ENCODE measurements at places on chromosomes 4 and X.

- no peak for DNase-seq
Observed at GRCh38 chr4:46949822-46950221, 40.8 kb upstream of the COX7B2 start.

DNA sequence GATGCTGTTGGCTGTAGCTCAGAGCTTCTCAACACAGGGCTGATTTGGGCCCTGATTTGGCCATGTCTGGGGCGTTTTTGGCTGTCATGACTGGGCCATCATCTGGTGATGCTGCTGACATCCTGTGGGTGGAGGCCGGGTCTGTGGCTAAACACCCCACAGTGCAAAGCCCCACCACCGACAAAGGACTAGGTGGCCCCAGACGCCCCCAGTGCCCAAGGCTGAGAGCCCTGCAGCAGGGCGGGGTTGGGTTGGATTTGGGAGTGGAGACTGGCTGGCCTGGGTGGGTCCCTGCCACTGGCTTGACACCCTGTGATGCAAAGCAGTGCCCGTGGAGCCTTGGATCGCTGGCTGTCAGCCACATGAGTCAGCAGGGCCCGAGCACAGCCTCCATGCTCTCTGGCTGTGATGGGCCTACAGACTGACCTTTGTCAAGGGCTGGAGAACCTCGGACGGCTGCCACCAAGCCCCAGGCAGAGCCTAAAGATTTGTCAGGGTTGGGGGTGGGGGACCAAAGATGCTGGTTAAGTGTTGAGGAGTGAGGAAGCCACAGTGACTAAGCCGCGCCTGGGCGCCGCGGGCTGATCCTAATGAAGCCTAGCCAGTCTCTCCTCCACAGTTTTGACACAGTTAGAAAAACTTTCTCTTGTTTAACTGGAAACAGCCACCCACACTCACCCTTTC is 28.3 kb downstream of the CYTL1 start:
- no peak for DNase-seq

DNA sequence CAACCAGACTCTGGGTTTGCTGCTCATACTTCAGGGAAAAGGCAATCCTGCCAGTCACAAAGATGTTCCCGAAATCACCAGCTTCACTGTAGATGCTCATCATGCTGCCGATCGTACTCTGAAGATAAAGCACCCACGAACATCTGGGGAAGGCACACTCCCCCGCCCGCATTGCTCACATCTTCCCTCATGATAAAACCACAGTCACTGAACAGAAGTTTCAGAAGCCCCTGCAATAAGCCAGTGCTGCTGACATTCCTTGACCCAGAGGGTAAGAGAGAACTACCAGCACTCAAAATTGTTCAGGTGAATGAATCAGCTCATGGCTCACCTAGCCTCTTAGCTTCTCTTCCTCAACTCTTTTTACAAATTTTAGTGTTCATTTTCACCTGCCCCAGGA is 43.1 kb downstream of the SRPX2 start:
- no peak for DNase-seq

GRCh38 chr4:20528508-20528907 is 171.8 kb upstream of the PACRGL start:
- DNase-seq: no peak

- no peak for DNase-seq
Observed at GRCh38 chrX:104488811-104489210, 77.2 kb upstream of the IL1RAPL2 start.

DNA sequence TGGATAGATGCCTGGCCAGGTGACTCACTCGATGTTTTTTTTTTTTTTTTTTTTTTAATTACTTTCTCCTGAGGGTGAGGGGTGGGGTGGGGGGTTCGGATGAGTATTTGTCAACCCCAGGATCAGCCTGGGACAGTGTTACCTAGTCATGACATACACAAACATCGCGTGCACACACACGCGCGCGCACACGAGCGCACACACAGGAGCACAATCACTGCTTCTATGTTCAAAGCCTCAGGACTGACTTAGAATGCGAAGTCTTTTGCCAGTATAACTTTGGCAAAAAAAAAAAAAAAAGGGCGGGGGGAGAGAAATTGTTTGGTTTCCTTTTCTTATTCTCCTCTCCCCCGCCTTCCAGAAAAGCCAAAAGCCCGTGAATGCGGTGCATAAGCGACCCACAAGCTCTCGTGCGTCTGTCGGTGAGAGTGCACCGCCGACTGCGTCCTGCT is 115.0 kb upstream of the TEX13C start:
- DNase-seq: no peak

DNA sequence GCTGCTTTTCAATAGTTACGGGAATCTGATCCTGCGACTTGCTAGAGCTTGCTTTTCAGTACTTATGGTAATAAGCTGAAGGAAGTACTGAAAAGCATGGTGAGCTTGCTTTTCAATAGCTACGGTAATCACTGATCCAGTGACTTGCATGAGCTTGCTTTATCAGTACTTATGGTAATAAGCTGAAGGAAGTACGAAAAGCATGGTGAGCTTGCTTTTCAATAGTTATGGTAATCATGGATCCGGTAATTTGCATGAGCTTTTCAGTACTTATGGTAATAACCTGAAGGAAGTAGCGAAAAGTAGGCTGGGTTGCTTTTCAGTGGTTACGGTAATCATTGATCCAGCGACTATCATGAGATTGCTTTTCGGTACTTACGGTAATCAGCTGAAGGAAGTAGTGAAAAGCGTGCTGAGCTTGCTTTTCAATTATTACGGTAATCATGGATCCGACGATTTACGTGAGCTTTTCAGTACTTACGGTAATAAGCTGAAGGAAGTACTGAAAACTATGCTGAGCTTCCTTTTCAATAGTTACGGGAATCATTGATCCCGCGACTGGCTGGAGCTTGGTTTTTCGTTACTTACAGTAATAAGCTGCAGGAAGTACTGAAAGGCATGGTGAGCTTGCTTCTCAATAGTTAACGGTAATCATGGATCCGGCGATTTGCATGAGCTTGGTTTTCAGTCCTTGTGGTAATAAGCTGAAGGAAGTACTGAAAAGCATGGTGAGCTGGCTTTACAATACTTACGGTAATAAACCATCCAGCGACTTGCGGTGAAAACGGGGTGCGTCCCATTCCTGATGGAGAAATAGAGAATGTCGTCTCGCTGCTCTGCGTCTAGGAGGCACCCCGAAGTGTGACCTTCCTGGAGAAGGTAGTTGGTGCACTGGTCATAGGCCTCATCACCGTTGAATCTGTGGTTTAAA is 6.5 kb downstream of the CRLF2 start:
- no peak for DNase-seq

- DNase-seq: no peak
Observed at GRCh38 chr4:10687526-10687925, 3.0 kb upstream of the CLNK start.

- no peak for DNase-seq
Observed at GRCh38 chr4:6087669-6088341, 69.6 kb upstream of the C4orf50 start.

DNA sequence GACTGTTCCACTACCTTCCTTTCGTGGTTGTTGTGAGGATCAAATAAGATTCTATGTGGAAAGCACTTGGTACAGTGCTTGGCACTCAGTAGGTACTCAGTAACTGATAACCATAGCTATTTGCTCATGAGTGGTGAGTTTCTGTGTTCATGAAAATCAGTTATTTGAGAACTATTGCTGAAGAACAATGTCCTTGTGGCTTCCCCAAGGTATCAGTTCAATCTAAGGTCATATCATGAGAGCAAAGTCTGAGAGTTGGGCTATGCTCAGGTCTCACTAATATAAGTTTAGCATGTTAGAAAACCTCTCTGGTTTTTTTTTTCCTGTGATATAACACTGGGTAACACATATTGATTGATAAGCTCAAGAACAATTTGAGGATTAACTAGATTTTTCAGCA is 147.8 kb downstream of the GRIA3 start:
- DNase-seq: no peak

GRCh38 chrX:56564164-56564885 is 898 bp downstream of the UBQLN2 start:
- no peak for DNase-seq

DNA sequence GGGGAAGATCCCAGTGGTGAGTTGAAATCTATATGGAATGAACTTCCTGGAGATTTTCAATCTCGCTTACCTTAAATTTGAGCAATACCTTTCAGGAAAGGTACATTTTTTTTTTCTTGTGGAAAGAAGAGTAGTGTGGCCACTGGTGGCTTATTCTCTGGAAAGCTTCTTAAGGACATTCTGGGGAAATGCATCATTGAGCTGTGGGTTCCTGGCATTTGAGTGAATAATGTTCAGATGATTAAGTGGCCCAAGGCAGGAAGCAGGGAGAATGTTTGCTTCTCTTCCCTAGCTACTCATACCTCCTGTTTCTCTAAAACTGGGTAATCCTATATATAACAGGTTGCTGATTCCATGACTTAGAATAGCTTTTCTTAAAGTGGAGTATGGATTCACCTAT is 31.8 kb downstream of the STAG2 start:
- DNase-seq: no peak

GRCh38 chrX:148535639-148536038 is 35.2 kb downstream of the AFF2 start:
- DNase-seq: no peak

GRCh38 chrX:989959-990510 is 222.4 kb downstream of the CRLF2 start:
- peak; percentile 80 for DNase-seq

DNA sequence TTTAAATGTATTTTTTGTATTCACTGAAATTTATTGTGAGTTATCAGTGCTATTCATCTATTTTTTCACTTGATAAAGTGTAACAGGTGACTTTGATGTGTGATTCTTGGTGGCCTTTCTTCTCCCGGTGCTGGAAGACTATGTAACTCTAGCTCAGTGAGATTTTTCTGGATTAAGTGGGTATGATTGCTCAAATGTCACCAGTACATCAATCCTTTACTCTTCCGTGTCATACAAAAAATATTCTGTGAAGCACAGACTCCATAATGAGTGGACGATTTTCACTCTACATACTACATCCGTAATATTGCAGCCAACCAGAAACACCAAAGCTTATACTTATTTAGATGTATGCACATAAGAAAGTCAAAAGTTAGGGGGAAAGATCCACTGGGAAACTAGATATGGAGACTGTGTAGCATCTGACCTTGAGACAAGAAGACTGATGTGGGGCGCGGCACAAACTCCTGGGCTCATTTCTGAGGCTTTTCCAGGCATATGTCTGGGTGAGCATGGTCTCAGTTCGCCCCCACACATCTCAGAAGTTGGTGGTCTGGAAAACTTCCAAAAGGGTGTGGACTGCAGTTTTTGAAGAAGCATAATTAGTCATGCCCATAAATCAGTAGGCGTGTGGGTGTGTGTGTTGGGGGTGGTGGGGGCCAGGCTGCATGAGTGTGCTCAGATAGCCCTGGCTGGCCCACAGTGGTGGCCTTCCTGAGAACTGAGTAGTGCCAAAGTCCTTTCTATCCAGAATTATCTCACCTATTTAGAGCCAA is 53.9 kb upstream of the TENM3 start:
- no peak for DNase-seq

DNA sequence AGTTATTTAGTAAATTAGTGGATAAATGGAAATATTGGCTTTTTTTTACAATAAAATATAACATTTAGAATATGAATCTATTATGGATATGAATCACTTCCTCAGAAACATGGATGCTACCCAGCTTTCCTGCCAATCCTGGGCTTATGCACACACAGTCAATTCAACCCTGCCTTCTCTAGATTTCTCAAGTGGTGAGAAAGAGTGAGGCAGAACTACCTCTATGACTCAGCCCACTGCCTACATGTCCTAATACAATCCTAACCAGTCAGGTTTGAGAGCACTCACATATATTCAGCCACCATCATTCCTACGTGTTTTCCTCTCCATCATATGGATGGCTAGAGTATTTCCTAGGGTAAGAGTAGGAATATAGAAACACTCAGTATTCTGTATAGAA is 91.1 kb upstream of the ANKRD50 start:
- no peak for DNase-seq

DNA sequence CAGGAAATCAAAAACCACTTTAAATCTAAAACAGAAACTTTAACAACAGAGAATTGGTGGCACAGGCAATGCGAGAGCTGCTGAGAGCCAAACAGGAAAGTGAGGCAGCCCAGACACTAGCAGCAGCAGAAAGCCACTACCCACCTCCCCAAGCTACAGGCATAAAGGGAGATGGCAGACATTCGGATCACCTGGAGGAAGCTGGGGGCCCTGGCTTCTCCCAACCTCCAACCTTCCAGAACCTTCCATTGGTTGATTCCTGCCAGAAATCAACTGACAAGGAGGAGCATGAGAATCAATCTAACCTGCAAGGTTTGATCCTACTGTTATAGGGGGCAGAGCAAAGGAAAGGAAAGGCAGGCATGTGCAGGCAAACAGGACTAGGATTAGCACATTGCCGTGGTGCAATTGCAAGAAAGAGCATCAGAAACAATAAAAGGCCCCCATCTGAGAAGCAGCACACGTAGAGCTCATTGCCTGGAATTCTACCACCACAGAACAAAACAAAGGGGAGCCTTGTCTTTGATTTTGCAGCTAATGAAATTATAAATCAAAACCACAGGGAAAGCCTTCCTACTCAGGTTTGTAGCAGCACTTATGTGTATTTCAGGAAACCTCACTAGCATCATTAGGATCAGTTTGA is 427.3 kb upstream of the RASGEF1B start:
- DNase-seq: no peak

DNA sequence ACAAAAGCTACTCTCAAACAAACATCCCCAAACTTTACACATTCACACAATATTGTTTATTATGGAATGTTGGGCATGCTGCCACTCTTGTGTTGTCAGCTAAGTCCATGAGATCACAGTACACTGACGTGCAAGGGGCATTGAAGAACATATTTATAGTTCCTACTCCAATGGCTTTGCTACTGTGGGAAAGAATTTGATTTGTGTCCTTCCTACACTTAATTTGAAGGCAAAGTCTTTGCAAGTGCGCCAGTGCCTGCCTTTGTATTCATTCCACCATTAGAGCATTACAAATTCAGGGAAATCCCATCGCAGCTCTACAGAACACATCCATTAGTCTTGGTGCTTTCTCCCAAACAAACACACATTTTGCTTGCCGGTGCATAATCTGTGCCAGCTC is 45.4 kb upstream of the FTHL17 start:
- no peak for DNase-seq

GRCh38 chr4:186191200-186192065 is at the start of gene CYP4V2:
Gene CYP4V2 (plus strand): TSS chr4:186191567. CDS start chr4:186191824, 257 bp downstream.
- no peak for DNase-seq

GRCh38 chr4:154714339-154715040 is 29.3 kb upstream of the LRAT start:
- no peak for DNase-seq

DNA sequence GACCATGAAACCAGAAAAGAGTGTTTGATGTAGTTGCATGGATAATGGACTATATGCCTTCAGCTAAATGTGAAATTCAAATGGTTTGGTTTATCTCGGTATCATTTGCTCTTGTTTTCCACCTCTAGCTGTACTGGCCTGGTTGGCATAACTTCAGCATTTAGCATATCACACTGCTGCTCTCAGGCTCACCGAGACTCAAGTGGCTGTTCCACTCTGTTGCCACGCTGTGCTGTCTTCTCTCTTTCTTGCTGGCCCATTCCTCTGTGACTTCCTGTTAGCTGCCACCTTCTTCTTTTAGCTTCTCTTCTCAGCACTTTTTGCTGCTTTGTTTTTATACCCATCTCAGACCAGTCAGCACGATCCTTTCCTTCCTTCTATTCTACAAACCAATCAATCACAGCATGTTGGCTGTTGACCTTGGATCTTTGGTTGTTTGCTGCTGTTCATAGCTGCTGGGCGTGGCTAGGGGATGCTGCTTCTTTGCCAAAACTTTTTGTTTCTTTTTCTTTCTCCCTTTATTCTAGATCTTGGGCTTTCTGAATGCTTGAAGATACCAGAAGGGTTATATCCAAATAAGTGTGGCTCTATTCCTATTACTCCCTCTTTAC is 24.0 kb downstream of the INTS6L start:
- DNase-seq: no peak
